ENCODE measurements at places on chromosomes 1 and 21.

DNA sequence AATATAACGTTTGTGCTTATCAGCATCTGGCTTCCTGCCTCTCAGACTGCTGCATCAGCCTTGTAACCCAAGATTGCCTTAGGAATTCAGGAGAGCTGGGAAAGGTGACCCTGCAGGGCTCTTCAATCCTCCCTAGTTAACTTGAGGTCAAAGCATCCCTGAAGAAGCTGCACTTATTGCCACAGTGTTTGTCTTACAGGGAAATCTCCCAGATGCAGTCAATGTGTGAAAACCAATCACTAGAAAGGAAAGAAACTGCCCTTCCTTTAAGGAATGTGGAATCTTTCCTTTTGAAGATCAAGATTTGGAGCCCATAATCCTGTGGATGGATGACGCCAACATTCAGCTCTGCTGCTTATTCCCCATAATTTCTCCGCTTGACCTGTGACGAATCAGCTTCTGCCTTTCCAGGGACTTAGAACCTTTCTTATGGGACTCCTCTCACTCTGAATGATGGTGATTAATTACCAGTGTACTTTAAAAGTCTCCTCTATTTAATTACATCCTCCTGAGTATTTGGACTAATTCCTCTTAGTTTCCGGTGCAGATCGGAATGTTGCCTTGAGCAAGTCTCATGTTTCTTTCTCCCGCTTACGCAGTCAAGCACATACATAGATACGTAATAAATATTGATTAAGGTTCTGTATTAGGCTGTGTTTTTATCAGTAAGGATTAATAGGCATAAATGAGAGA lies 14.4 kb downstream of the ADAMTS5 start:
- DNase-seq = no peak

DNA sequence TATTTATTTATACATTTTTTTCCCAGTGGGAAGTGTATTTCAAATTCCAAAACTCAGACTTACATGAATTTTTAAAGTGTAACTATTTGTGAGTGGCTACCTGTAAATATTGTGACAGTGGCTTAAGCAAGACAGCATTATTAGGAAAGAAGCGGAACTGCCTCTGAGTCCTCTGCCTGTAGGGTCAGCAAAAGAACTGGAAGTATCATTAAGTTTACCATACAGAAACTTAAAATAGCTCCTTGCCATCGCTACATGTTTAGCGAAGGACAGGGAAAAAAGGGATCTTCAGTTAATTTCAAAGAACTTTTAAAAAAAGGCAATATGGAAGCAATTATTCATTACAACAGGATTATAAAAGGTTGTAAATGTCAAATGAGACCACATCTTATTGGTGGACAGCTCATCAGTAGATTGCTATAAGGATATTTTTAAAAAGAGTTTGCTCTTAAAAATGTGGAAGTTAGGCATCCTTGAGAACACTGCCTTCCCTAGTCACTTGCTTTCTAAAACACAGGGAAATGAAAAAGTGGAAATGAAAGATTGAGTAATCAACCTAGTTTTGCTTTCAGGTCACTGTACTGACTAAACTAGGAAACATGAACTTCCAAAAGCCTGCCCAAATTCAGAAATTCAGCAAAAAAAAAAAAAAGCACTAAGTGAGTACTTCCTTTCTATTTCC lies 39.2 kb downstream of the NSL1 start:
- DNase-seq = no peak

DNA sequence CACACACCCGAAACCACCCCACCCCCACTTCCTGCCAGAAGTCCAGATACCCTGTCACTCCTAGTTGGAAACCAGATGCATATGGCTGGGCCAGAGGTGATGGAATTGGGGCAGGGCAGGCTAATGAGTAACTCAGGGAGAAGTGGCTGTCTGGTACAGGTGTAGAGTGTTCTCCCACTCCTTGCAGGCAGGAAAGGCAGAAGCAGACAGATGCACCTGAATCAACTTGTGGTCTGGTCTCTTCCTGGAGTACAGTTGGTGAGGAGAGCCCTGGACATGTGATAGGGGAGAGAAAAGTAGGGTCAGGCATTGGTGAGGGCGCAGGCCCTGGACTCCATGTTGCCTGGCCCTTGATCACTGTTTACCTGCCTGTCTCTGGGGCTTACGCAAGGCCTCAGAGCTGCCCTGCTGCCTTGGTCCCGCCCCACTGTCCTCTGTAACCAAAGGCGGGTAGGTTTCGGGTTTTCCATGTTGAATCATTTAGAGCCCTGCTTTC lies 2.5 kb downstream of the CGN start:
- DNase-seq = no peak

DNA sequence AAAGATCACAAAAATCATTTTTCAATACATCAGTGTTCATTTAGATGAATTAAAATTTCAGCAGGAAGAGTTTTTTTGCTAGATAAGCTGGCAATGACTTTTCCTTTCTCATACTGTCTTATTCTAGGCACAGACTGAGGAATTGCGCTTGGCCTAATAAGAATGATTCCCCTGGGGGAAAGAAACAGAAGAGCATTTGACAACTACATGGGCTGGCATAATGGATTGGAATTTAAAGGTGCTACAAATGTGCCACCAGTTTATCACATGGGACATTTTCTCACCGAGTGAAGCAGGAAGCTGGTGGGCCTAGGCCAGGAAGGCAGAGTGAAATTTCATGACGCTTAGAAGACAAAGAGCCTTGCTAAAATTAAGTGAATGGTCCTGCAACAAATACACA lies 39.3 kb downstream of the CDKN2C start:
- DNase-seq = no peak

DNA sequence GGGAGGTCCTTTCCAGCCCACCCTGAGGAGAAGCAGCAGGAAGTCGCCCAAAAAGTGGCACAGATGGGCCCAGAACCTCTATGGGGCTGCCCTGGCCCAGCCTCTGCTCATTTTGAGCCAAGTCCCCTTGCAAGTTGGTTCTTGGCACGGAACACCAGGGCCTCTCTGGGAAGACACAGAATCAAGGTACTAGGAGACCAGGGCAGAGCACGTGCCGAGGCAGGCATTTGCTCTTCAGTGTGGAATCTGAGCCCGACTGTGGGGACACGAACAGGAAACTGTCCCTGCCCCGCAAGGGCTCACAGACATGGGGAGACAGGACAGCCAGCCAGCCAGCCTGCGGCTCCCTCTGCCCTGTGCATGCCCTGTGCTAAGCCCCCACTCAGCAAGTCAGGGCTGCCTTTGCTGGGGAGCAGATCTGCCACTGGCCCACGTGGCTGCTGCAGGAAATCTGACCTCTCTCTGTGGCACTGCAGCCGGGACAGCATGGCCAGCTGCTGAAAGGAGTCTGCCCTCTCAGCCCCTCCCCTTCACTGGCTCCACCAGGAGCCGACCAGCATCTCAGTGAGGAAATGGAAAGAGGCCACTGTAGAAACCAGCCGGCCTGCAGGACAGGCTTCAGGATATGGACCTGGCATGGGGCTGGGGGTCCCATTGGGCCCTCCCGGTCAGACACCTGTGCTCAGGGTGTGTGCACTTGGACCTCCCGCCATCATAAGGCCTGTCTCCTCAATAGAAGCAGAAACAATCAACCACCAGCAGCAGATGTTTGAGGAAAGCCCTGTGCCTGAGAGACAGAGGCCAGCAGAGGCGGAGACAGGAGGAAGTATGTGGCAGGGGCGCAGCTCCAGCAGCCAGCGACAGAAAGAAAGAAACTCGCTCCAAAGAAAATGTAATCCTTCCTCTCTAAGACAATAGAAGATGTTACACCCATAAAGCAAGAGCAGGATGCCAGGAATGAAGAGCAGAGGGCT lies 3.7 kb downstream of the ARHGEF16 start:
- DNase-seq = no peak

- DNase-seq = no peak
Observed at GRCh38 chr1:161966067-161966466, 57.6 kb downstream of the OLFML2B start.

DNA sequence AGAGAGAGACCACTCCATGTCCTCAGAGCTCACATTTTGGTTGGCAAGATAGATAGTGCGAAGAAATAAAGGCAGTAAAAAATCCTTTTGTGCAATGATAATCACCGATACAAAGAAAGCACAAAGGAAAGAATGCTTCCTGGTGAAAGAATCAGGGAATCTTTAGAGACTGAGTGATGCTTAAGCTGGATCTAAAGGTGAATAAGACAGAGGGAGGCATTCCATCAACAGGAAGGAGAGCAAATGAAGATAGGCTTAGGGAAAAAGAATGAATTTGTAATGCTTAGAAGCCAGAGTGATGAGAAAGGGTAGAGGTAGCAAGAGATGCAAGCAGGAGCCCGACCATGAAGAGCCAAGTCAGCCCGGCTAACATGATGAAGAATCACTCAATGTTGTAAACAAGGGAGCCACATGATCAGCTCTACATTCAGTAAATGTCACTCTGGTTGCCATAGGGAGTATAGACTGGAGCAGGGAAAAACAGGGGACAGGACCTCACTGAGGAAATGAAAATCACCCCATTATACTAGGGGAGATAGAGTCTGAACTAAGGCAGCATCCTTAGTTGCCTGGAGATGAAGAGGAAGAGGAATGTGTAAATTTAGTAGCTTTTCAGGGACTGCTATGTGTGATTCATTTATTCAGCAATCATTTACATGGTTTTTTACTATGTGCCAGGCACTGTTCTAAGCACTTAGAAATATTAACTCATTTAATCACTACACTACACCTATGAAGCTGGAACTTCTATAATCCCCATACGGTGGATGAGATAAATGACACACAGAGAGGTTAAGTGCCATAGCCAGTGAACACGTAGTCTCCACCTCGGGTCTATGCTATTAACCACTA lies 402.6 kb upstream of the NFIA start:
- no peak for DNase-seq

DNA sequence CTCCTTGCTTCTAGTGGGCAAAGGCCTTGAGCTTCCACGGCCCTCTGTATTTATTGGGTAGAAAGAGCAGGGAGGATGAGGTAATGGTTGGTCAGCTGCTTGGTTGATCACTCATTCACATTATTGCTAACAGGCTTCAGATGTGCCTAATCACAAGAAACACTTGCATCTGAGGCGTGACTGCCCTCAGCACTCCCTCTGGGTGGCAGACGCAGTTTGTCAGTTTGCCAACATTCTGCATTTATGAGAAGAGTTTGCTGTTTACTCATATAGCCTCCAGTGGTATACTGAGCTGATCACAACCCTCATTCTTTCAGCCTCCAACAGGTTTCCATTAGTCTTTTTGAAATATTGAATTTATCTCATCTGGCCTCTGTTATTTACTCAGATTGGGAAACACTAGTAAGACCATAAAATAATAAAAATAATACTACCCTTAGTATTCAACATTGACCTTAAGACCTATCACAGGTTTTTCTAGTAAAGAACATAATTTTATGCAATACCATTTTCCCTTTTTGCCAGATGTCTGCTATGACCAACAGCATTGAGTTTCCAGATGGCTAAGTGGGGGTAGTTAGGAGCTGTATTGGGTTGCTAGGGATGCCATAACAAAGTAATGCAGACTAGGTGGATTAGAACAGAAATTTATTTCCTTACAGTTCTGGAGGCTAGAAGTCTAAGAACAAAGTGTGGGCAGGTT lies 53.3 kb downstream of the PTGFR start:
- no peak for DNase-seq

DNA sequence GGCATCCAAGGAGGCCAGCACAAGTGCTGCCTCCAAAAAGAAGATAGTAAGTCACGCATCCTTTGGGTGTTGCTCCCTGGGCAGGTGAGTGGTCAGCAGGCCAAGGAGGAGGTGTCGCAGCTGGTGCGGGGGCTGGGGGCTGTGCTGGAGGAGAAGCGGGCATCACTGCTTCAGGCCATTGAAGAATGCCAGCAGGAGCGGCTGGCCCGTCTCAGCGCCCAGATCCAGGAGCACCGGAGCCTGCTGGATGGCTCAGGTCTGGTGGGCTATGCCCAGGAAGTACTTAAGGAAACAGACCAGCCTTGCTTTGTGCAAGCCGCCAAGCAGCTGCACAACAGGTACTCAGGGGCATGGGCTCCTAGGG lies 4.3 kb downstream of the TRIM46 start:
- DNase-seq = no peak

DNA sequence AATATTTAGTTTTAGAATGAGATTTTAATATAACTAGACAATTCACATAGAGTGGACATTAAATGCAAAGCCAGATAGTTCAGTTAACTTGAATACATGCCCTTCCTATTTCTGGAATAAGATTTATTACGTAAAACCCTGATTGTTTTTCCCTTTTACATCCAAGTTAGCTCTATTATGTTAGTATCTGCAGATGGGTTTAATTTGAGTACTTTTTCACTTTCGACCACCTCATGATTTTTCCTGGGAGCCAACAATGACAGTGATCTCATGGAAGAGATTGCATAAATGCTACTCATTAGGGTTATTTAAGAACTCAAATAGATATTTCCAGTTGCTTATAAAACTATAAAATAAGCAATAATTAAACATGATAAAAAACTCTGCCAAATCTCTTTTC lies 199.4 kb upstream of the PTGFR start:
- no peak for DNase-seq

DNA sequence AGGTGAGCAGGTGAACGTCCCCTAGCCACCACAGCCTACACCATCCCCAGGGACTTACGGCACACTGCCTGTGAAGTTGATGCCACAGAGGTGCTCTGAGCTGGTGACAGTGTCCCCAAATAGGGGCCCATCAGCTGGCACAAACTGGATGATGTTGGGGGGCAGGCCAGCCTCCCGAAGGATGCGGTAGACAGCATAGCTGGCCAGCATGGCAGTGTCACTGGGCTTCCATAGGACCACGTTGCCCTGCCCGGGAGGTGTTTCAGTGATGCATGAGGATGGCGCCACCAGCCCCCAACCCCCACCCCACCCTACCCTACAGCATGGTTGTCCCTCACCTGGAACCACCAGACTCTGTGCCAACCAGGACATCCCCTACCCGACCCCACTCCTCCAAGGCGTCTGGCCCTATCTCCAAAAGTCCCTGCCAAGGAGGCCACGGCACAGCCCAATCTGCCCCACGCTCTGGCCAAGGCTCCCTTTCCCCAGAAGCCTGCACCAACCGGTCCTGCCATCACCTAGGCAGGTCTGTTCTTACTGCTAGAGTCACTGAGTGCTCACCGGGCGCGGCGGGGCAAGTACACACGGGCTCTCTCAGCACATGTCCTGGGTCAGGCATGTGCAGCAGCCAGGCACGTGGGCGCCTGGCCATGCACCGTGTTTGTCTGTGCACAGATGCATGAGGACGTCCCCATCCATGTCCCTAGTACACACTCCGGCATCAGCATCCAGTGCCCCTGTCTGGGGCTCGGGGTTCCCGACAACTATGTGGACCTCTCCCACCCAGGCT lies 20.5 kb downstream of the ALDH4A1 start:
- no peak for DNase-seq

- DNase-seq = no peak
Observed at GRCh38 chr21:45303751-45304475, 16.2 kb upstream of the POFUT2 start.

- DNase-seq = no peak
Observed at GRCh38 chr1:116947092-116947860, 37.6 kb downstream of the PTGFRN start.

DNA sequence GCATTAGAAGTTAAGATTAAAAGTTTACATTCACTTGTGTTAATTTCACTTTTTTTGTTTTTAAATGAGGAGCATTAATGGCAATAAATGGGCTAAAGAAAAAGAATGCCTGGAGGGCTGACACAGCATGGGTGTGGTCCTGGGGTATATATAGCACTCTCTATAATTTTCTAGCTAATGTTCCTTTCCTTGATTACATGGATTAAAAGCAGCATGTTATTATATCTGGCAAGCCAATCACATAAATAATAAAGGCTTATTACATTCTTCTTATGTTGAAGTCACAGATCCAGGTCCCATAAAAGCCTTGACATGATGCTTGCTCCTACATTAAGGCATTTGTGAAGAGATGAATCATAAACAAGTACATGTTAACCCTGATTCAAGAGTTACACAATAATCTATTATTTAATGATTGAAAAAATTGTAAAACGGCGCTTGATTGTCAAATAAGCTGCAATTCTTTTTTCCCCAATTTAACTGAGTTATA lies 91.4 kb downstream of the LYPLAL1 start:
- no peak for DNase-seq

Data from GM12864 (cell line).